Activated CD4-positive, CD25-positive, alpha-beta regulatory T cell (primary cell): ENCODE measurements at places on chromosomes 3 and 15.
A peak's percentile ranks its signal among the peaks of the same experiment; 100 is the strongest.

- DNase-seq = no peak
Measured at GRCh38 chr3:70853161-70853944, 540.9 kb upstream of the MDFIC2 start.

DNA sequence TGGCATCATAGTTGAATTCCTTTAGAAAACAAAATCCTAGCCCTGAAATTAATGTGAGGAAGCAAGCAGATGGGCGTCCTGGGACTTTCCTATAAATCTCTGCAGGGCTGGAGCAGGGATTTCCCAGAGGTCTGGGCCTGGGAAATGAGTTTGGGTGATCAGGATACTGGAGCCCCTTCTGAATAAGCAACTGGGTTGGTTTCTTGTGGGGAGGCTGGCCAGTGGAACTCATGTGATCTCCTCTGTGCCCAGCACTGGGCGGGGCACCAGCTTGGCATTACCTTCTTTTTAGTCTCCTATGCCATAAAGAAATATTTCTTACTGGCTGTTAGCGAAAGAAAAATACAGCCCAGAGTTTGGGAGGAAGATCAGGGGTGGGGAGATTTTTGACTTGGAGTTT lies 1.7 kb downstream of the THSD4 start:
- DNase-seq = no peak

GRCh38 chr15:93989440-93989998 lies 241.8 kb upstream of the MCTP2 start:
- no peak for DNase-seq

DNA sequence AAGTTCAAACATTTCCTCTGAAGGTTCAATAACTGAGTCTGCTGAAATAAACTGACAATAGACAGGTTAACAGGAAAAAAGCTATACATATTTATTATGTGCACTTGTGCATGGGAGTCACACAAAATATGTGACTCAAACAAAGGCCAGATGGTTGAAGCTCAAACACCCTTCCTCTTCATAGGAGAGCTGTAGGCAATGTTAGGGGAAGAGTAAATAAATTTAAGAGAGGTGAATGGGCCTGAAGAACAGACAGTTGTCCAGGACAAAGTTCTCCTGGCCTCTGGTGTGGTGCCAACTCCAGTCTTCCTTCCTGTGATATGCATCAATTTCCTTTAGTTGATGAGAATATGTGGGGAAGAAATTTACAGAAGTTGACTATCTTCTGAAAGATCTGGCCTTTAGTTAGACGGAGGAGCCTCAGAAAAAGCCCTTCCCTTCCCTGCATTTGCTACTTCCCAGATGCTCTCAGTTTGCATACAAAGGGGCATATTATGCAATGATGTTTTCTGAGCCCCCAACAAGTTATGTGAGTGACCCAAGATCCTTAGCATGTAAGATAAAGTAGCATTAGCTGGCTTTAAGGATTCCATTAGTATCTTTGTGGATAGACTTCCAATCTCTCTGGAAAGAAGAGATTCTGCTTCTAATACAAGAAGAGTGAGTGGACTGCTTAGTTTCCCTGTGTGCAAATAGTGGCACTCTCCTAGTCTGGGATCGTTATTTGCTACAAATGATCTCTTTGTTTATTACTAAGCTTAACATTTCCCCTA lies 96.4 kb upstream of the IGSF10 start:
- no peak for DNase-seq

- no peak for DNase-seq
Measured at GRCh38 chr3:129063841-129064482, 3.4 kb downstream of the GP9 start.

- DNase-seq = no peak
Measured at GRCh38 chr3:38354588-38355330, 8.2 kb downstream of the XYLB start.

DNA sequence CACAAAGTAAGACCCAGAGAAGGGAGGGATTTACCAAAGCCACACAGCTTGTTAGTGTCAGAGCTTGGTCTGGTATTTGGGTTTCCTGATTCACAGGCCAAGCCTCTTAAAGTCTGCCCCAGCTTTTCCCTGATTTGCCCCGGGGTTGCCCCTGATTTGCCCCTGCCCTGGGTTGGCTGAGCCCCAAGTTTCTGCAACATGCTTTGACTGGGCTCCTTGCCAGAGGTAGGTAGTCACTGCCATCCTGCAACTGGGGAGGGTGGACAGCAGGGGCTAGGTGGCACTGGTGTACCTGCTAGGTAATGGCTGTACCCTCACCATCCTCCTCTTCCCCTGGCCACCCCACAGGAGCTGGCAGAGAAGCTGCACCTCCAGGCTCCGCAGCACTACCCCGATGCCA lies 2.5 kb downstream of the MPI start:
- no peak for DNase-seq

DNA sequence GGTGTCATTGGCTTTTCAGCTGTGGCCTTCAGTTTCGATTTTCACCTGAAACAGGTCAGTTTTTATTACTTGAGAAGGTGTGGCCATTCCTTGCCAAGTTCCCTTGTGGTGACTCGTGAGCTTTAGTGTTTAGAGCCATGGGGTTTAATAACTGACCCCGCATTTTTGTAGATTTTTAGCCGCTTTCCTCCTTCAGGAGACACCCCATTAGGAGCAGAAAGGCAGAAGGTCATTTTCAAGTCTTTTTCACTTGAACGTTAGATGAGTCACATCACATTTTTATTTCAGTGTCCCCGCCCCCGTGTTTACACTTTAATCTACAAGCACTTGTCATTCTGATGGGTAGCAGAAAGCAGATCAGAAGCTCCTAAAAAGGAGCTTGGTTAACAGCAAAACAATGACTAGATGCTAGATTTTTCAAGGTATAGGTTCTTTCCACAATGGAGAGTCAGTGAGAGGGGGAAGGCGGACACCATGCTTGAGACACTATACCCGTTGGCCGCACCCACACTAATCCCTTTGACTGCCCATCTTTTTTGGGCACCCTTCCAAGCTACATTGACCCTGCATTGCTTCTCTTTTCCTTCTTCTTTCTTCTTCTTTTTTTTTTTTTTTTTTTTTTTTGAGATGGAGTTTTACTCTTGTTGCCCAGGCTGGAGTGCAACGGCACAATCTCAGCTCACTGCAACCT lies 132.7 kb downstream of the GHSR start:
- no peak for DNase-seq

- DNase-seq = no peak
Measured at GRCh38 chr3:21962456-21962855, 211.4 kb upstream of the ZNF385D start.

DNA sequence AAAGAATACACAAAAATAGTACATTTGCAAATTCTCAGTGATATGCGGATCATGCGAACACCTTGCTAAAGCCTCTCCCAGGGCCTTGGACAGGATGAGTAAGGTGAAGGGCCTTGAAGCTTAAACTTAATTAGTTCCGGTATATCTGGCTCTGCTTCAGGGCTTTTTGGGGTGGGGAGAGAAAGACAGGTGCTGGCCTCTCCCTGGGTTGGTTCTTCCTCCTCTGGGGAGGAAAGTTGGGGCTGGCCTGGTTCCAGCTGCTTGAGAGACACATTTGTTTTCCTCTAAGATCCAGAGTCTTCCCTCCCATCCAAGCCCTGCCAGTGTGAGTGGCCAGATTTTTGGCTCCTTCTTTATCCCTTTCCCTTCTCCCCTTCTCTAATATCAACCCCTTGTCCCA lies 64.7 kb upstream of the EPHB3 start:
- no peak for DNase-seq

DNA sequence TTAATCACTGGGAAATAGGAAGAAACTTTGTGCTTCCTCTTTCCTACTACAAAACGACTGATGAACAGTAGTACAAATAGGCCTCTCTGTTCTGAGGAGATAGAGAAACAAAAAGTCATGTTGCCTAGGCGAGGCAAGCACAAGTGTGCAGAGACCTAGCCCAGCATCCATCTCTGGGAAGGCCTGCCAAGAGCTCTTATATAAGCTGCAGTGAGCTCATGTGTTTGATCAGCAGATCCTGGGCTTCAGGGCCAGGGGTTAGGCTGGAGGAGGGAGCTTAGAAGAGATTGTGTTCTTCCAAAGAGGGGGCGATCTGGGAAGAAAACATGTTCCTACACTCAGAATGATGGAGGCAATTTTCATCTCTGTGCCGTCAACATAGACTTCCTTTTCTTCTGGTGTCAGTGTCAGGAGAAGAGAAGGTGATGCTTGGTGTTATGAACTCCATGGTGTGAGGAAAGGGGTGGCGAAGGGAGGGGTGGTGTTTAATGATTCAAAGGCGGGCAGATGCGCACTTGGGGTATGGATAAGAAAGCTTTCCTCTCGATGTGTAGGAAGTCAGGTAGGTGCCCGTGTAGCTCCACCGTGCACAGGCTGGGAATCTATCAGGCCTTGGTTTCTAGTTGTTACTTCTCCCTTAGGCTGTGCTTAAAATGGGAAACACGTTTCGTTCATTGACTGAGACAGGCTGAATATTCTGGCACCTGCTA lies 29.5 kb upstream of the ETV5 start:
- DNase-seq = no peak

- DNase-seq = no peak
Measured at GRCh38 chr3:14797731-14798130, 21.0 kb upstream of the FGD5 start.

DNA sequence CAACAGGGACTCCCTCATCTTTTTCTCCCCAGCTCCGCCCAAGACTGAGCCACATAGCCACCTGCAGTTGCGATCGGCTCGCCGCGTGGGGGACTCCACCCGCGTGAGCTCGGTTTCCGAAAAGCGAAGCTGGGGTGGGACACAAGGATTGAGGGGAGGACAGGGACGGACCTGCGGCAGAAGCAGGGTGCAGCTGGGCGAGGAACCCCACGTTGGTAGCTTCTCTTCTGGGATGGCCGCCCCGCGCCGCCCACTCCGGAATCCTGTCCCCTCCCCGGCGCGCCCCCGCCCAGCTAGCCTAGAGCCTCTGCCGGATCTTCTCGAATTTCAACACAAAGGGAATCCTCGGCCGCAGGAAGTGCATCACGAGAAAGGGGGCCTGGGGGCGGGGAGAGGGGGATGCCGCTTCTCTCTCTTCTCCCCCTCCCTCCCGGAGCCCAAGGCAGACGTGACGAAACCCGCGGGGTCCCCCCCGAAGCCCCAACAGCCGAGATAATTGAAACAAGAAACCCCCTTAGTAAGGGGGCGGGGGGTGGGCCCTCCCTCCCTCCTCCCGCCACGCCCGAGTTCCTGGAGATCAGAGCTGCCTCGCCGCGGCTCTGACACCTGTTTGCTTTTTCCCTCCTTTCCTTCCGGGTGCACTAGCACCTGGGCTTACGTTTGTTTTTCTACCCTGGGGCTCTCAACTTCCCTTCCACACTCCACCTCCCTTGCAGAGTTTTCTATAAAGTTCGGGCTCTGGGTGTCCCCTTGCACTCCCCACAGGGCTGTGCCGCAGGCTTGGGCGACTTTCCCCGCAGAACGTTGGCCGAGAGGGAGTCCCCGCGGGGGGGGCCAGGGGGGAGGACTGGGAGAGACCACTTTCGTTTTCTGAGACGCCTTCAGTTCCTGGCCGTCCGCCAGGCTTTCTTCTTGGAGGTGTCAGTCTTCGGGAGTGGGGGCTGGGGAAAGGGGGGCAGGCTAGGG lies 1.3 kb upstream of the KCNH8 start:
- peak; percentile 9 for DNase-seq

DNA sequence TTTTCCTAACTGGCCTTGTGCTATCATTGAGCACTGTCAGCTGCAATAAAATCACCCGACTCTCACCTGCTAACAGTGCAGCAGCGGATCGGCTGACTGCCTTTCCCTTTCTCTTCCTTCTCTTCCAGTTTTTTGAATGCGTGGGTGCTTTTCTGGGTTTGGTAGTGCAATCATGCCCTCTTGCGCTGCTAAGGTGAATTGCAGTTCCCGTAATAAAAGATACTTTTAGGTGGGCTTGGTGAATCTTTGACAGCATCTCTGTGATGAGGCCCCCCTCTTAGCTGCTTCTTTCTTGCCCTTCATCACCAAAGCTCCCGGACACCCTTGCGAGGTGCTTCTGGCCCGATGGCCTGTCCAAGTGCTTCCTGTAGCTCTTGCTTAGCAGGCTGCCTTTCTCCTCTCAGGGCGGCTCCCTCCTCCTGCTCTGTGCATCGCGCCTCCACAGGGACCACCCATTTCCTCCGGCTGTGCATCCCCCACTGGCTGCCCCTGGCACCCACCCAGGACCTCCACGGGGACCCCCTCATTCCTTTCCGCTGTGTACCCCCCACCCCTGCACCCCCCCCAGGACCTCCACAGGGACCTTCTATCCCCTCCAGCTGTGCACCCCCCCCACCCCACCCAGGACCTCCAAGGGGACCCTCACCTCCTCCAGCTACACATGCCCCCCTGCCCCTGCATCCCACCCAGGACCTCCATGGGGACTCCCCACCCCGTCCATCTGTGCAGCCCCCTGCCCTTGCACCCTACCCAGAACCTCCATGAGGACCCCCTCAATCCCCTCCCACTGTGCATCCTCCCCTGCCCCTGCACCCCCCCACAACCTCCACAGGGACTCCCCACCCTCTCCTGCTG lies 50.8 kb upstream of the RPL32 start:
- DNase-seq = no peak

DNA sequence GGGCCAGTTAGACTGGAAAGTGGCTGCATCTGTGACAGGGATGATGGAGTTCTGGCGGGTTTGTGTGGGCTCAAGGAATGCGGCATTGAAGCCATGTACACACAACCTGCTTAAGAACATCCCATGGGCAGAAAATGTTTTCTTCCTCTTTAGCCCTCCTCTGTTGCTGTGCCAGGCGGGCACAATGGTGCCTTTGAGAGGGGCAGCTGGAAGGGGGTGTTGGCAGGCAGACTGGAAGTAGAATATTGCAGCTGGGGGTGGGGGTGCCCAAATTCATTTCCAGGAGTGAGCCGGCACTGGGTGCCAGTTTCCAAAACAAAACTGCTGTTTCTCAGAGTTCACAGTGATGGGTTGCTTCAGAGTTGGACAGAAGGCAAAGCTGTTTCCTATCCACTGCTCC lies 91.8 kb upstream of the ETV5 start:
- no peak for DNase-seq

GRCh38 chr3:43876648-43877047 lies 185.9 kb downstream of the ABHD5 start:
- no peak for DNase-seq

- no peak for DNase-seq
Measured at GRCh38 chr3:12944849-12945248, 103.5 kb upstream of the RPL32 start.

DNA sequence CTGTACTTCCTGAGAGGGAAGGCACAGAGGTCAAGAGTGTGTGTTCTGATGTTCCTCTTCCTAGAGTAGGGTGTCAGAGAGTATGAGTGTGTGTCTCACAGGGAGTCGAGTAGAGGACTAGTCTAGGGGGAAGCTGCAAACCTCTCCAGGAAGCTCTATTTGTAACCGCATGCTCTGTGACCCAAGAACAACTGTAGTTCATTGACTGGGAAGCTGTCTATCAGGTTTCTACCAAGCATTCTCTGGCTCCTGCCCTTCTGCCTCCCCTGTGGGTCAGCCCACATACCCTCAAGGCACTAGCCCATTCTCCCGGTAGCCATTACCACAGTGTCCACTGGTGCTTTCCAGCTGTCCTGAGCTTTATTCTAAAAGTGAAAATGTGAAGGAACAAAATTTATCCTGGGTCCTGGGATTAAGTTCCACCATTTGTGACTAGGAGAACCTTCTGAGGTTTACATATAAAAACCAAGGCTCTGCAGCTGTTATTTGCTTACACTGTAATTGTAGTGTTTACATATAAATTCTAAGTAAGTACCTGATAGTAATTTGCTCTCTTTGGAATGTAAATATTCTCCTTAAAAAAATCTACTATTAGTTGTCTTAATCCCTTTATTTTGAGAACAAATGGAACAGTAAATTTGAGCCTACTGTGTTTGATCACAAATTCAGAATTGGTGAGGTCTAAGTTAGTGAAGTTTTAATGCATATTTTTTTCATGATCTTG lies 40.7 kb downstream of the MYRIP start:
- no peak for DNase-seq

- no peak for DNase-seq
Measured at GRCh38 chr3:127678611-127679533, 6.1 kb downstream of the ABTB1 start.
